Activated CD4-positive, alpha-beta T cell treated with anti-CD3 and anti-CD28 coated beads, Interleukin-2, amount 50 U/mL, for 1 hour (primary cell): ENCODE measurements at places on chromosomes 5 and 9.

DNA sequence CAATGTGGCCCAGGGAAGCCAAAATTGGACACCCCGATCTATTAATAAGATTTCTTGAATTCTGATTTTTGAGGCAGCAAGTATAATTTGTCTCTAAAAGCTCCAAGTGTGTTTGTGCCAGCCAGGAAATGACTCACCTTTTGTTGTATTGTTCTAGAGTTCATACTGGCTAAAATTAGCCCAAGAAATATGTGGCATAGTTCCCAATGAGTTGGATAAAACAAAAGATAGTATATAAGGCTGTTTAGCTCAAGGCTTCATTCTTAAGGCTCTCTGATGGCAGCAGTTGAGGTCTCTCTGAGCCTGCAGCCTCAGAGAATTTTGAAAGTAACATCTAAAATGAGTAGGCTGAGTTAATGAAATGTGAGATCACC, 21.6 kb downstream of the HMGXB3 start:
- no peak for DNase-seq

- DNase-seq: no peak
These were observed 58.3 kb downstream of the PIK3R1 start for GRCh38 chr5:68273717-68274409.

DNA sequence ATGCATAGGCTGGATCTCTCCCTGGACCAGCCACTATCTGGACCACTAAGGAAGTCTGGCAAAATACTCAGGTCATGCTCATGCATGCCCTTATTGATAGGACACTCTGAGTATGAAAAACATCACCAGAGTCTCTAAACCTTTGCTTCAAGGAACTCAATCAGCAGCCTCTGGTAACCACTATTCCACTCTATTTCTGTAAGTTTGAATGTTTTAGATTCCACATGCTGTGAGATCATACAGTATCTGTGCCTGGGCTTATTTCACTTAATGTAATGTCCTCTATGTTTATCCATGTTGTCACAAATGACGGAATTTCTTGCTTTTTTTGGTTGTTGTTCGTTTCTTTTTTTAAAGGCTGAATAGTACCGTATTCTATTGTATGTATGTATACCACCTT, 68.3 kb downstream of the TARS1 start:
- DNase-seq: no peak

DNA sequence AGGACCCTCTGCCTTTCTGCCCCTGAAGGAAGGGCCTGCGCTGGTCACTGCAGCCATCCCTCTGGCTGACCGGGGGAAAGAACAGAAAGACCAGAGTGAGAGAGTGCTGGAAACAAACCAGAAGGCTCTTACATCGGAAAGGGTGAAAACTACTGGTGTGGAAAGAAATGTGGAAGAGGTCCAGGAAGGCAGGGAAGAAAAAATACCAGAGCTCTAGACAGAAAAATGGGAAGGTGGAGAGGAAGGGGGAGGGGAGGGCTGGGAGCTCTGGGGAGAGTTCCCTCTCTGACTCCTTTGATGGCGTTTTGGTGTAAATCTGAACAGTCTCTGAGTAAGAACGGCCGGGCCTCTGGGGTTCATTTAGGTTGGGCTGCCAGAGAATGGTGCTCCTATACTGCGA, 47.7 kb downstream of the COL23A1 start:
- no peak for DNase-seq

DNA sequence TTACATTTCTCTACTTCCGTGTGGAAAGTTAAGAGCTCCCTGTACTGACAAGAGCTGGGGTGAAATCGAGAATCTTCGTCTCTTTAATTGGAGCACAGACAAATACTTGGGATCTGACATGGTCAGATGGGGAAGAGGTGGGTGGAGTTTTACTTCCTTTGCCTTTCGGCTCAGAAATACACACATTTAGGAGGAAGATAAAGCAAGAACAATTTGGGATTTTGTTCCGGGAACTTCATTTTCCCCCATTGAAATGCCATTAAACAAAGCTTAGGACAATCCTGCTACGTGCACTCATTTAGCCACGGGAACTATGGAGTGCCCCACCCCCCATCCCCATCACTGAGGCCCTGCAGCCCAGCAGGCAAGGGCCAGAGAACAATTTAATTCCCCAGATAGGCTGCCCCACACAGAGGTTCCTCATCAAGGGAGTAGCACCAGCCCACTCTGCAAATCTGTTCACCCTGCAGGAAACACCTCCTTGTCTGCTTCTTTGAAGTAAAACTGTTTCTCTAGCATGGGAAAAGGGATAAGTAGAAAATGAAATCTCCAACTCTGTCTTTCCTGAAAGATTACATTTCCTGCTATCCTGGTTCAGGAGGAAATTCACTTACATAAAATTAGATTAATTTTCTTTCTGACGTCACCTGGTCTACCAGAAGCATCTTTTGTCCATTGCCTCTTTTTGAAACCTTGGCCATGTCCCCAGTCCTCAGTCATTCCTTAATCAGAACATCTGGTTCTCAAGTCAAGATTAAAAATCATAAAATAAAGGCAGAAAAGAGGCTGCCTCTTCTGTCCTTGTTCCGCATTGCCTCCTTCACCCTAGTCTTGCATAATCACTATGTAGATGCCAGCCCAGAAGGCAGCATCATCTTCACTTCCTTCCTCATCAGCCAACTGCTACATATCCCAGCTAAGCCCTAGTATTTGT, 206.4 kb downstream of the ENC1 start:
- no peak for DNase-seq

- no peak for DNase-seq
These were observed 70.4 kb downstream of the CRB2 start for GRCh38 chr9:123426406-123426805.

DNA sequence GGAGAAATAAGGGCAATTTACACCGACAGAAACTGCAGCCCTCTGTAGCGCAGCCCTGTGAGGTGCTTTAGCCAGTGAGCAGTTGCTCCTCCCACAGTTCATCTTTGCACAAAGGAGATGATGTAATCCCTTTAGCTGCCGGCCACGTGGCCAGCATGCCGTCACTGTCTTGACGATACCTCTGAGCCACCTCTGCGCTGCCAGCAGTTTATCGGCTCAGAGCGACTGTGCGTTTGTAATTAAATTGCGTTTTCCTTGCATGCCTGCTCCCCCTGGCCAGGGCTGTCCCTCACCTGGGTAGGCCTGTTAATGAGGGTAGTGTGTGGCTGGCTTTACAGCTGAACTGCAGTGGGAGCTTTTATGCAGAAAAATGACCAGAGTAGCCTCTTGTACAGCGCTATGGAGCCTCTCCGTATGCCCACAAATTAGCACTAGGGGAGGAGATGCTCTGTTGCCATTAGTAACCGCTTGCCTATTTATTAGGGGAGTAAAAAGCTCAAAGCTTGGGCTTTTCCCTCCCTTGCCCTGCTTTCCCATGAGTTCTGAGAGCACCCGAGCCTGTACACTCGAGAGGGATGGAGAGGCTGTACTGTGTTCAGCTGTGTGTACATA, 107.0 kb downstream of the TRIO start:
- DNase-seq: no peak

DNA sequence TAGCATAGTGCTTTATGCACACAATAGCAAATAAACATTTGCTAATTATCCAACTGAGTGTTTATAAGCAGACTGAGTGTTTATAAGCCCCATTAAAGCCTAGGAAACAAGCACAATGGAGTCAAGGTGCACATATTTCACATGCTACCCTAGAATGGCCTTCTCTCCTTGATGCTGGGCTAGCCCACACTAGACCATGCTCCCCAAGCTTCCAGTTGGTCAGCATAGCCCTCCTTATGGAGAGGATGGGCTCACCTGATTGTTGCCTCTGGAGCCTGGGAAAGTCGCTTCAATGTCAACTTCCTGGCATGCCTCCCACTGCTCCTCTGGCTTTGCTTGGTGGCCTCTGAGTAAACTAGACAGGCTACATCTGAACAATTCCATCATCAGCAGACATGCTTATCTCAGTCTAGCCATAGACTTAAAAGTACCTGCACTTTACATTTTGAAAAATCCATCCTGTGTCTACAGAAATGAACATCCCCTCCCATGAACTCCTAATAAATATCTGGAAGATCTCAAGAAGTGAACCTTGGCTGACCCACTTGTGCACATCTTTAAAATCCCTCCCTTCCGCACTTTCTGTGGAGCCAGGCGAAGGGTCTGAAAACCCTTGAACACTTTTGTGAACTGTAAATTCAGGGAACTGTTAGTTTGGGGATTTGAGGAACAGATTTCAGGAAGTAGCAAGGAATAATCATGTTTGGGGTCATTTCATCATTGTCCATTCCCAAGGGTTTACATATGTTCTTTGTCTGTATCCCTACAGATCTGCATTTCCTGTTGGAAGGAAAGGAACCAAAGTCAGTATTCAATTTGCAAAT, 486.6 kb downstream of the ARHGEF28 start:
- no peak for DNase-seq

DNA sequence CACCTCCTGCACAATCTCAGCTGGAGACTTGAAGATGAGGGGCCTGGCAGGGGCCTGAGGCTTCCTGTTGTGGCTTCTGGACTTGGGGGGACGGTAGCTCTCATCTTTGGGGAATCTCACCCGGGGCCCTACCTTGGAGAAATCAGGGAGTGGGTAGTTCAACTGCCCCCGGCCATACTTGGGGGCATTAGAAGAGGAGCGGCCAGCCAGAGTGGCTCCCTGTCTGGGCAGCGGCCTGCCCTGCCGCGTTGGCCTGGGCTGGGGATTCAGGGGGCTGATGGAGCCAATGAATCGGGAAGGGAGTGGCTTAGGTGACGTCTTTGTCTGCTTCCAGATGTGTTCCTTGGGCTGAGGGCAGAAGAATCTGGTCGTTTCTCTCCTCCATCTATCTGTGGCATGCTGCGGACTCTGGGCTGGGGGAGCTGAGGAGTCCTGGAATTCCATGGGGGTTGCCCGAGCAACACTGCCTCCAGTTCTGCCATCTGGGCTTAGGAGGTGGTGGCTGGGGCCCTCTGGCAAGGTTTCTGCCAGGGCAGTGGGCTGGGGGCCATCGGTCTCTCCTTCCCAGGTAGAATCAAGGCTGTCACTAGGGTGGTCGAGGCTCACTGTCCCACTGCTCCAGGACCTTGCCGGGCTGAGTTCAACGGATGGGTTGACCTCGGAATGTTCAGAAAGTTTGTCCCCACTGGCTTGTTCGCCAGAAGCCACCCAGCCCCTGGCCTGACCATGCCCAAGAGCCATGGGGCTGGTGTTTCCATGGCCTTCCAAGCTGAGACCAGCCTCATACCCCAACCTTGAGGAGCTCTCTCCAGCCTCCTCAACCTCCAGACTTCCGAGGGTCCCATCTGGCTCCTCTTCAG, 11.0 kb downstream of the AKNA start:
- DNase-seq: no peak

DNA sequence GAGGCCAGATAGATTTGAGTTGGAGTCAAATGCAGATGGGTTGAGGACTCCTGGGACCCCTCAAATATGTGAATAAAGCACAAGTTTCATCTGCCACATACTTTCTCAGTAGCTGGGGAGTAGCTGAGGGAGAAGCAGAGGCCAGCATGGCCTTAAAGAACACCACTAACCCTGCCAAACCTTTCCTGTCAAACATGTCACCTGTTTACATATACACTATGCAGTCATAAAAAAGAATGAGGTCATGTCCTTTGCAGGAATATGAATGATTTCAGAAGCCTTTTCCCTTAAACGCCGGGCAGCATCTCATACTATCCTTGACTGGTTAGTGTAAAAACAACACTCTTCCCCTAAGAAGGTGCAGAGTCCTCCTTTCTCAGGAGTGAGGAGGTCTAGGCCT, 25.2 kb upstream of the HSD17B4 start:
- DNase-seq: no peak

GRCh38 chr5:16975950-16976624, 40.0 kb upstream of the MYO10 start:
- DNase-seq: no peak

DNA sequence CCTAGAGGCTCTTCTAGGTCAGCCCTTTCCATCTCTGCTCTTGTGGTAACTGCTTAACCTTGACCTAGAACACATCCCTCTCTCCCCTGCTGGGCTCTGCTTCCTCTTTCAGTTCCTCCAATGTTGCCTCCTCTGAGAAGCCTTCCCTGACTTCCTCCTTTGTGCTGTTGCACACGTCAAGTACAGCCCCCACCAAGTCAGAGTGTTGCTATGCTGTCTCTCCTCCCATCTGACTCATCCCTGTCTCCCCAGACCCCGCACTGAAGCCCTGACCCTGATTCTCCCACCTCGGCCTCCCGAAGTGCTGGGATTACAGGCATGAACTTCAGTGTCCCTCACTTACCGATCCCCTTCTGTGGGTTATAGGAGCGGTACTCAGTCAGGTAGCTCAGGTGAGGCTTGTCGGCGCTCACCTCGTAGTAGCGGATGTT, 10.4 kb upstream of the TRIM14 start:
- no peak for DNase-seq

DNA sequence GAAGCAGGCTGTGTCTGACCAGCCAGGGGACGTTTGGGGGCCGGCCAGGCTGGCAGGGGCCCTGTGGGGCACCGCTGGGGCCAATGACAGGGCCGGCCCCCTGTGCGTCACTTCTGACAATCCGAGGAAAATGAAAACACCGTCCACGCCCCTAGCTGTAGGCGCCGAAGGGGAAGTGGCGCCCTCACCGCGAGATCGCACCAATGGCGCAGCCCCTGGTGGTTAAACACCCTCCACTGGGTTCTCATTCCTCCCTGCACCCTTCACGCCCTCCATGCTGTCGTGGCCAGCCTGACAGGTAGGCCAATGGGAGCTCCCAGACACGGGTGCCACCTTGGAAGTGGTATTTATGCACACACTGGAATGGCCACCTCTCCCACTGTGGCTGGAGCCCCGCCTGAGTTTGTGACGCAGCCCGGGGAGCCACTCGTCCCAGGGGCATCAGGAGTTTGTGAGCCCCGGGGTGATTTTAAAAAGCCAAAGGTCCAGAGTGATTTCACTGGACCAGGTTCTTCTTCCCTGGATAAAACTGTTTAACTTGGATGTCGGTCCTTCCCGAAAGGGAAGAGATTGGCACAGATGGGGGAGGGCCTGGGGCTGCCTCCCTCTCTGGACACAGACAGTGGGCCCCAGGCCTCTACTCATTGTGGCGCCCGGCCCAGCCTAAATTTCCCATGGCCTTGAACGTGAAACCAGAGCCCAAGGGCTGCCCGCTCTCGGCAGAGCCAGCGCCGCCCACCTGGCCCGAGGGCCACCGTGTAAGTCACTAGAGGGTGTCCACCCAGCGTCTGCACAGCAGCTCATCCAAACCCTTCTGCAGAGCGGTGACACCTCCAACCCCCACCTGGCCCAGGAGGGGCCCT, 49.7 kb downstream of the NKD2 start:
- DNase-seq: no peak

DNA sequence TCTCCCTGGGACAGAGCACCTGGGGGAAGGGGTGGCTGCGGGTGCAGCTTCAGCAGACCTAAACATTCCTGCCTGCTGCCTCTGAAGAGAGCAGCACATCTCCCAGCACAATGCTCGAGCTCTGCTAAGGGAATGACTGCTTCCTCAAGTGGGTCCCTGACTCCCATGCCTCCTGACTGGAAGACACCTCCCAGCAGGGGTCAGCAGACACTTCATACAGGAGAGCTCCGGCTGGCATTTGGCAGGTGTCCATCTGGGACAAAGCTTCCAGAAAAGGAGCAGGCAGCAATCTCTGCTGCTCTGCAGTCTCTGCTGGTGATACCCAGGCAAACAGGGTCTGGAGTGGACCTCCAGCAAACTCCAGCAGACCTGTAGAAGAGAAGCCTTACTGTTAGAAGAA, 77.2 kb downstream of the SLCO6A1 start:
- DNase-seq: no peak

- no peak for DNase-seq
These were observed 277.5 kb downstream of the CEMIP2 start for GRCh38 chr9:71490810-71491209.
